PC-3 (cell line): ENCODE measurements at places on chromosomes 4 and X.

- peak; percentile 7 for DNase-seq
These were observed 2.7 kb upstream of the NALF2 start for GRCh38 chrX:69501429-69501828.

- no peak for DNase-seq
These were observed 59.5 kb downstream of the FRMPD3 start for GRCh38 chrX:107508925-107509324.

GRCh38 chr4:21901281-21901680 is 47.3 kb downstream of the KCNIP4 start:
- peak; percentile 78 for DNase-seq

GRCh38 chr4:156976147-156976546 is 4.5 kb upstream of the PDGFC start:
- DNase-seq = peak; percentile 53

DNA sequence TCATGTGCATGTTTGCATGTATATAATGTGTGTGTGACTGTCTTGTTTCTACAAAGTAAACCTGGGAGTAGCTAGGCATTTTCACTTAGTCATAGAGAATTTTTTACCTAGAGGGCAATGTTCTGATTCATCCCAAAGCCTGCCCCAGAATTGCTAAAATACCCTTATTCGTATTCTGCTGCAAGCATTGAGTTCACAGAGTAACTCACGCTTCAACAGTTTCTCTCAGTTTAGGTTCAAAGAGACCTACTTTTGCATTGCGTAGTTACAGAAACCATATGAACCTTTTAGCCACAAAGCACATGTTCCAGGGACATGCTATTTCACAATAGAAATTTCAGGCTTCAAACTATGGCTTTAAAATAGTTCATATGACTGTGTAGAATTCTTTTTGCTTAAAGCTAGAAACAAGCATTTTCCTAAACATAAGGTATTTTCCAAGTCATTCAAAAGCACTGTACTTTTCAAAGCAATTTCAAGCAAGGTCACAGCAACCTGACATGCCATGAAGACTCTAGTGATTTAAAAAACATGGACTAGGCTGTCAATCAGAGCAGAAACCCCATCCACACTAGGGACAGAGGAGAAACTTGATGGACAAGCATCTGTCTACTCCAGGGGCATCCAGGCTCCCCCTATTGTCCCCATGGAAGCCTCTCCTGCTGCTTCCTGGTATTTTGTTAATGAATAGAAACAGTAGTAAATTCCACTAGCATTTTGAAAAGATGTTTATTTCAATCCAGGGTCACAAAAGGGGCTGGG is 81.5 kb upstream of the MAPK10 start:
- peak; percentile 76 for DNase-seq

- peak; percentile 32 for DNase-seq
These were observed 9.1 kb upstream of the FGFBP1 start for GRCh38 chr4:15947684-15948083.

DNA sequence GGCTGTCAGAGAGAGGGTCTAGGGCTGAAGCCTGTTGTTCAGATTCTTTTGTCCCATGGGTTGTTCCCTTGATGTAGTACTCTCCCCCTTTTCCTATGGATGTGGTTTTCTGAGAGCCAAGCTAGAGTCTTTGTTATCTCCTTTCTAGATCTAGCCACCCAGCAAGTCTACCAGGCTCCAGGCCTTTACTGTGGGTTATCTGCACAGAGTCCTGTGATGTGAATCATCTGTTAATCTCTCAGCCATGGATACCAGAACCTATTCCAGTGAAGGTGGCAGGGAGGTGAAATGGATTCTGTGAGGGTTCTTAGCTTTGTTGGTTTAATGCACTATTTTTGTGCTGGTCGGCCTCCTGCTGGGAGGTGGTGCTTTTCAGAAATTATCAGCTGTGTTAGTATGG is 109.5 kb downstream of the PRR32 start:
- DNase-seq = no peak

DNA sequence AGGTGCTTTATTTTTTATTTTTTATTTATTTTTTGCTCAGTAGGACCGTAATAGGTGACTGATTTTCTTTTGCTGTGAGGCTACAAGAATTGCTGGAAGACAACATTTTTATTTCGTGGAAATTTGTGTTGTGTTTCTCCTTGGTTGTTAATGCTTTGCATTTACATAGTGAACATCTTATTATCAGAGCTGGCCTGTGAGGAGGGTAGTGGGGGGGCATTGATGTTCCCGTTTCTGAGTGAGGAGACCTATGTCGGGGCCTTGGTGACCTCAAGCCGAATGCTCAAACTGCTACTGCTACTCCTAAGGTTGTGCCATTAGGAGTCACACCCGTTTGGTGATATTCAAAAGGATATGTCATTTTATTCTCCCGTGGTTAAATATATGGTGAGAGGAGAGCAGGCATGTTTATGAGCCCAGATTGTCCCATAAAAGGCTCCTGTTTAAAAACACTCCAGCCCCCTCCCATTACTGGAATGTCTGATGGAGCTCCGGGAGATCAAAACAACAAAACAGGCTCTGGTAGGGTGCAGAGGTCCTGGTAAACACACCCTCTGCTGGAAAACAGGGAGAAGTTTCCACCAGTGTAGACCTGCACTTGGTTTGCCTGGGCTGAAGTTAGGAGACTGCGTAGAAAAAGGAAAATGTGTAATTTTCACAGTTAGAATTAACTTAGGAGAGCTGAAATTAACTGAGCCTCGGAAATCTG is 5.6 kb downstream of the PDGFRA start:
- DNase-seq = no peak

GRCh38 chrX:73766431-73766795 is 203.4 kb downstream of the CHIC1 start:
- no peak for DNase-seq

DNA sequence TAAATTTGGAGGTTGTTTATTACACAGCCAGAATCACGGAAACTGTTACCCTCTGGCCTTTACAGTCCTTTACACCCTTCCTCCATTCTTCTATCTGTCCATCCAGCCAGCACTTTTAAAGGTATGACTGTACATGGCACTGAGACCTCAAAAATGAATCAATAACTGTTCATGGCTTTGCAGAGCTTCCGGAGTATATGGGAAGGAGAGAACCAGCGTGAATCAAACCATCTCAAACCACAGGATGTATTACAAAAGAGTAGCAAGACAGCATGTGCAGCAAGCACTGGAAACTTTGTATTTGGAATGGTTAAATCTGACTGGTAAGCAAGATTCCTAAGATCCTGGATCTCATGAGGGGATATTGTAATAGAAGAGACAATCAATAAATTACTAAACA is 228.5 kb upstream of the CASK start:
- peak; percentile 29 for DNase-seq

DNA sequence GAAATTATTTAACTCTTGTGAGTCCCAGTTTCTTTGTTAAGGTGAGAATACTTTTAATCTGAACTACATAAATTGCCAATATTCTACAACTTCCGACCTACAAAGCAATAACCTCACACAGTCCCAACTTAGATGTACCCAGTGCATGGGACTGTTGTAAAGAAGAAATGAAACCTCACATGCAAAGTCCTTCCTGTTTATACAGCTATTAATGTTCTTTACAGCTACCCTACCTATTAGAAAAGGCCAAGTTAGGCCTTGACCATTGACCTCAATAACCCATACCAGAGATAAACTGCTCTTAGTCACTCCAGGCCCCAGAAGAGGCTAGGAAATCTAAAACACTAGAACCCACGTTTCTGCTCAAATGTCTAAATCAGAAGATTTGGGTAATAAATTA is 920.1 kb upstream of the TENM3 start:
- DNase-seq = no peak

- DNase-seq = peak; percentile 78
These were observed 51.7 kb upstream of the CHRDL1 start for GRCh38 chrX:110847334-110847733.

- no peak for DNase-seq
These were observed 7.9 kb downstream of the RAB33A start for GRCh38 chrX:130179579-130180215.

DNA sequence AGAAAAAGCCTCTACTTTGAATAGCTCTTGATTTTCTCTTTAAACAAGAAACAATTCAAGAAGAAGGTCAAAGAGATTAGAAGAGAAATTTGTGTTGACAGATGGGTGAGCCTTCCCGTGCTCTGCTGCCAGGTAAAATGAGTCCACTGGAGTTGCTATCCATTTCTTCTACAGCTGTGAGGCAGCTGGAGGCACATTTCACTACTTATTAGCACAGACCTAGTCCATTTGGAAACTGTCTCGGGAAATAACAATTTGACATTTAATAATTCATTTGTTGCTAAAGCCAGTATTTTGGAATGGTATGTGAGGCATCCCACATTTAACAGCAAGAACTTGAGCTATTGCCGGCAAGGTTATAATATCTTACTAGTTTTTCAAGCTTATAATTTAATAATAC is 396.8 kb upstream of the GRIA3 start:
- DNase-seq = no peak

- DNase-seq = no peak
These were observed 204.7 kb downstream of the TLL1 start for GRCh38 chr4:166077782-166078181.

DNA sequence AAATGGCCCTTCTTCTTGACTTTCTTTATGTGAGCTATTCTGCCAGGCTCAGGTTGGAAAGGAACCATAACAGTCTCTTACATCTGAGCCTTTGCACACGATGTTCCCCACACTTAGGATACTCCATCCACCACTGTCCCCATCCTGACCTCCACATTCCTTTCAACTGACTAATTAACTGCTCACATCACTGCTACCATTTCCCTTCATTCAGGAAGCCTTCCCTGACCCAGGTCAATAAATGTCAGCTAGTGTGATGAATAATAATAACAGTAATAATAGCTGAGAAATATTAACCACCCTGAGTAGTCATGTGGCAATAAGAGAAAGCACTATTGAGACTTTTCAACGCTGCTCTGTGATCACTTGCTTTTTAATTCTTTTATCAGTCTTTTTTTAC is 291.7 kb downstream of the KCNIP4 start:
- DNase-seq = peak; percentile 40

GRCh38 chr4:958696-959337 is 14.6 kb downstream of the DGKQ start:
- no peak for DNase-seq

- no peak for DNase-seq
These were observed 4.9 kb downstream of the CDKN2AIP start for GRCh38 chr4:183449193-183449882.

DNA sequence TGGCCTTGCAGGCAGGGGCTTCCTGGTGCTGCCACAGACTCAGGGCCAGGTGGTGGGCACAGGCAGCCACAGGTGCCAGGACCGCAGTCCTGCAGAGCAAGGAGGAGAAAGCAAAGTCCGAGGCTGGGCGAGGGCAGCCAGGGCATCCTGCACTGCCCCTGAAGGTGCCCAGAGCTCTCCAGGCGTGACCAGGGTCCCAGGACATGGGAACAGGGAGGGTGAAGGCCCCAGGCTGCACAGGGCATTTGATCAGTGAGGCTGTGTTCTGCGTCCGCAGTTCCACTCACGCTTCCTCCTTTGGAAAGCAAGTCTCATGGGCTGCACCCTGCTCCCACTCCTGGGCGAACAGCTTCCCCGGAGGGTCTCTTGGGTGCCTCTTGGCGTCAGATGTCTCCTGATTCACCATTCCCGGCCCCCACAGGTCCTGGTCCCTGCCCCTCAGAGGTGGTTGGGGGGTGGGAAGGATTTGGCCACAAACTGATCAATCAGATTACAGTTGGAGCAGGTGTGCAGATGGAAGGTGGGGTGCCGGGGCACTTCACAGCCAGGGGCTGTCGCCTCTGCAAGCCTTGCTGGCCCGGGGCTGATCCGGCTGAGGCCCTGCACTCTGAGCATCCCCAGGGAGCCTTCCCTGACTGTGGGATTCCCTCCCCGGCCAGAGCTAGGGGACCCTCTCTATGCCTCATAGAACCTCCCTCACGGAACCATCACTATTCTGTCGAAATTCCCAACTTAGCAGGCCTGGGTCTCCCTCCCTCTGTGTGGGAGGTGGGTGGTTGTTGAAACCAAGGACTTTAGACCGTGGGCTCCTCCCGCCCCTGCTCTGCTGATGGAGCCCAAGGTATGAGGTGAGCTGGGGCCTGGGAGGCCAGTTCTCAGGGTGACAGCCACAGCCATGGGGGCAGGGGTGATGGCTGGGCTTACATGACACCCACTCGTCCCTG is 3.3 kb downstream of the SH3TC1 start:
- no peak for DNase-seq

DNA sequence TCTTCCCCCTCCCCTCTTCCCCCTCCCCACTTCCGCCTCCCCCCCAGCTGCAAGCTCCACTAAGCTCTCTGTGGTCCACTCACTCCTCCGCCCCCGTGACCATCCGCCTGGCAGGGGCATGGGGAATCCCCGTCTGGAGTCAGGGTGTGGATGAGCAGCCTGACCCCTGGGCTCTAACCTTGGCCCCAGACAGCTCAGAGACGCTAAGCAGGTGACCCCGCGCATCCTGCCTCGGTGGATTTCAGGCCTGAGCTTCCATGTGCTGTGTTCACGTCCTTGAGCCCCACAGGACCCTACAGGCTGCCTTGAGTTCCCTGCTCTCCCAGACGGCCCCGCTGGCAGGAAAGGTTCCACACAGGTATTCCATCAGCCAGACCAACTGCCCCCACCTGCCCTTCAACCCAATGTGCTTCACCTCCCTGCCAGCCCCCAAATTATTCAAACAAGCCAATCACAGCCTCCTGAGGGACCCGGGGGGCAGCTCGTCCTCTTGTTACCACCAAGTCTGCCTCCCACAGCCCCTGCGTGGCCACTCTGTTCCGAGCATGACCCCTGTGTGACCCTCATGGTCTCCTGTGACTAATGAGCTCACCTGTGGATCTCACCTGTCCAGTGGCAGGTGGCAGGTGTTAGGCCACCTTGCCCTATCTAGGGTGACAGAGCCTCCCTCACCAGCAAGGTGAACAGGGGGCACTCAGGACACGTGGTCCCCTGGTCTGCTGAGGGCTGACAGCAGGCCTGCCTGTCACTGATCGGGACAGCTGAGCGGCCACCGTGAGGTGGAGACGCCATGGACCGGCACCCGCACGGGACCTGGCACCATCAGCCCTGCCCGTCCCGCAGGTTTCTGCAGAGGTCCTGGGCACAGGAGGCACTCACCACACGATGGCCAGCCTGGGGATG is 73.2 kb upstream of the MXD4 start:
- no peak for DNase-seq

DNA sequence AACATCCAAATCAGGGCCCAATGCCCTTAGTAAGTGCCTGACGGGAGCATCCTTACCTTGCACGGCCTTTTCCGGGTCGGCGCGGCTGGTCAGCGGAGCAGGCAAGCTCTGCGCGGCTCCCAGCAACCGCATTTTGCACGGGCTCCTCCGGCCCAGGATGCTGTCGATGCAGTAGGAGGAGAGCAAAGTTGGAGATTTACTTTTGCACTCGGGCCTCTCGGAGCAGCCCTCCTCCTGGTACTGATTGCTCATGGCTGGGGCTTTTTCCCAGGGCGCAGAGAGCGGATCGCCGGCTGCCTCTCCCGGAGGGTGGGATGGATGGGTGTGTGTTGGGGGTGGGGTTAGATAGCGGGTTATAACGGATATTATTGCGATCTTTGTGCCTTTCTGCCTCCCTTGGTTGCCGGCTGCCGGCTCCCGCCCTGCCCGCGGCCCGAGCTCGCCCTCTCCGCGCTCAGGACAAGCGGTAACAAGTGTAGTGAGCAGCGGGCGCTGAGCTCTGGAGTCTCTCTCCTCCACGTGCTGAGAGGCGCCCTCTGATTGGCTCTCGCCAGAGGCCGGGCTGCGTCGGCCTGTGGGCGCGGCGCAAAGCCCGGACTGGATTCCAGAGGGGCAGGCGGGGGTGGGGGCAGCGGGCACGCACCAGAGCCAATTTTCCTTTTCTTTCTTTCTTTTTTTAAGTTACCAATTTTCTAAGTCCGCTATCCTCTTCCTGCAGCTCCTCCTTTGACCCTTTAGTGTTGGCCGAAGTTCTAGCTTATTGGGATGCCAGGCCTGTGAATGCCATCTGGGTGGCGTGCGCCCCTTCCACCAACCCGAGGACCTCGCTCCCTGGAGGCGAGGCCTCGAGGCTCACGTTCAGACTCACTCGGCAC is at the start of gene ARX:
Gene ARX (minus strand): TSS at position 480 of the 875 bp plus-strand sequence. CDS start 228 bp downstream, at position 252.
- no peak for DNase-seq
